Activated T-cell treated with anti-CD3 and anti-CD28 coated beads, Interleukin-2, amount 50 U/mL, for 4 hours (primary cell): ENCODE measurements at places on chromosomes 1 and 21.

GRCh38 chr1:210031473-210031872 lies 93.5 kb downstream of the SYT14 start:
- DNase-seq: no peak

DNA sequence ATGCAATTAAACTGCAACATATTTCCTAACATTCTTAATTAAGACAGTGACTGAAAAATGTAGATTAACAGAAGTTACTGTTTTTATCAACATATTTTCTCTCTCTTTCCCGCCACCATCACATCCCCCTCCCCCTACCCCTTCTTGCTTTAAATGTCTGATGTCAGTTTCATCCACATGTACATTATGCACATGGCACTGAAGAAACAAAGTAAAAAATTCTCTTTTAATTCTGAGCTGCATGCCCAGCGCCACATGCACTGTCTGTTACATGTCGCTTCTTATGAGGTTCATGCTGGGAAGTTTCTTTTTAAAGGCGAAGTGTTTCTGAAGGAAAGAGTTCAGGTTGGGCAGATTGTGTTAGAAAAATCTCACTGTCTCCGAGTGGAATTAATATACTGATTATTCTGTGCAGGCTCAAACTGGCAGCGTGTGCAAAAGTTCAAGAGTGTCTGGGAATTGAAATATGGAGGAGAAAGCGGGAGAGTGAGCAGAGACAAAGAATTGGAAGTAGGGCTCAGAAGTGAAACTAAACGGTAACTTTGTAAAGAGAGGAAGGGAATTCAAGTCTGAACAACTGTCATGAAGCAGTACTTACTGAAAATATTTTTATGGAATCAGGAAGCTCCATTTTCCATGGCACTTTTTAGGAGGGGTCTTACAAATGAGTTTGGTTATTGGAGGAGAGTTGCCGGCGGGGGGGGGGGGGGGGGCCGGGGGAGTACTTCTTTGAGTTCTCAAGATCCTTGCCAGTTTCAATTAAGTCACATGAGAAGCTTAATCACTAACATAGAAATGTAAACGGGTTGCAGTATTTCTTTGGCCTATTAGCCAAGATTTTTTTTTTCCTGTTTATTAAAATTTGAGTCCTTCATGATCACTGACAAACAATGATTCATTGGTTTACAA lies 217.6 kb downstream of the SDCCAG8 start:
- no peak for DNase-seq

DNA sequence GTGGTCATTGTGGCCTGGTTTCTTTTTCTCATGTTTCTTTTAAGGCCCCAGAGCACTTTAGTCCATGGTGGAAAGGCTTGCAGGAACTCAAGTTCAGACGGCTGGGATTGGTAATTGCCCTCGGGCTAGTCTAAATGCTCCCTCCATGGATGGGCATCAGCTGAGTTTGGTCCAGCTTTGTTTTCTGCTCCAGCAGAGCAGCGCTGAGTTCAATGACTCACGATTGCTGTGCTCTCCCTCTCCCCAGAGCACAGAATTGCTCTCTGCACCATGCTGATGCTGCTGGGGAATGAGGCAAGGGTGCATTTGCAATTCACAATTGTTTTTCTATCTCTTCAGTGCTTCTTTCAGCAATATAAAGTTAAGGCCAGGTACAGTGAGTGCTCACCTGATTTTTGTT lies 1.8 kb upstream of the OR2T6 start:
- DNase-seq: no peak

- no peak for DNase-seq
Measured at GRCh38 chr1:186214791-186215190, 160.3 kb downstream of the TPR start.

GRCh38 chr1:14415396-14415795 lies 183.1 kb upstream of the KAZN start:
- no peak for DNase-seq

- DNase-seq: no peak
Measured at GRCh38 chr1:208990456-208990855, 593.1 kb upstream of the CAMK1G start.

DNA sequence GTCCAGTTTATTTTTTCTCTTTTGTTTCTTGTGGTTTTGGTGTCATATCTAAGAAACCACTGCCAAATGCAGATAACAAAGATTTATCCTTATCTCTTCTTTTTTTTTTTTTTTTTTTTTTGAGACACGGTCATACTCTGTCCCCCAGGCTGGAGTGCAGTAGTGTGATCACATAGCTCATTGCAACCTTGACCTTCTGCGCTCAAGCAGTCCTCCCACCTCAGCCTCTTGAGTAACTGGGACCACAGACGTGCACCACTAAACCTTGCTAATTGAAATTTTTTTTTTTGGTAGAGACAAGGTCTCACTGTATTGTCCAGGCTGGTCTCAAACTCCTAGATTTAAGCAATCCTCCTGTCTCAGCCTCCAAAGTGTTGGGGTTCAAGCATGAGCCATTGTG lies 8.9 kb downstream of the SLC66A1 start:
- no peak for DNase-seq

DNA sequence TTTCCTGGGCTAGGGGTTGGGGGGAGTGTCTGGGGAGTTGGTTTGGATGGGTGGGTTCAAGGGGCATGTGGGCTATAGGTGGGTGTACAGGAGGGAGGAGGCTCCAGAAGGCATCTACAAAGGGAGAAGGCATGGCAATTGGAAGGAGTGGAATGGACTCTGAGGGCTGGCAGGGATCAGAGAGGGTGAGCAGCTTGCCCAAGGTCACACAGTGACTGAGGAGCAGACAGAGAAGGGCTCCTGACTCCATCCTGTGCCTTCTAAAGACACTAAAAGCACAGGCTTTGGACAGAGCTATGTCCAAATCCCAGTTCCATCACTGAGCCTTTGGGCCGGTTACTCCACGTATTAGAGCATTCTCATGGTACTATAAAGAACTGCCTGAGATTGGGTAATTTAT lies 151.8 kb downstream of the PTPRU start:
- DNase-seq: no peak
